ENCODE measurements at places on chromosomes 13 and 19. TPM values are rescaled to one million over a fixed set of nuclear protein-coding genes. Genes with fewer than 3 reads are reported as not detected.

DNA sequence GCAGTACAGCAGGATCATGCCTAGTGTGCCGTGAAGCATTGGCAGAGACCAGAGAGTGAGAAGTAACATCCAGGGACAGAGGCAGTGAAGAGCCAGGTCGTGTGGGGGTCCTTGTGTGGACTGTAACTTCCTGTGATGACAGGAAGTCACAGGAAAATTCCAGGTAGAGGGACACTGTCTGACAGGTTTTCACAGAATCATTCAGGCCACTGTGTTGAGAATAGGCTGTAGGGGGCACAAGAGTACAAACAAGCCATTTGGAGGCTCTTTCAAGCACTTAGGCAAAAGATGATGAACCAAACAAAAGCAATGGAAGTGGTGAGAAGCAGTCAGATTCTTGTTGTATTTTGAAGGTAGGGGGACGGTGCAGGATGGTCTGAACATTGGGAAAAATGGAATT lies 46.4 kb downstream of the N4BP2L1 start:
- H3K4me1 ChIP-seq: no peaks in the 10 kb centered on the region
- H3K36me3 ChIP-seq: peaks cover 17% of the 10 kb centered on the region
- H3K27me3 ChIP-seq: no peaks in the 10 kb centered on the region
- peak; percentile 46 for DNase-seq
- H3K27ac ChIP-seq: no peak overlapping the region
- no peak overlapping the region for H3K4me3 ChIP-seq

DNA sequence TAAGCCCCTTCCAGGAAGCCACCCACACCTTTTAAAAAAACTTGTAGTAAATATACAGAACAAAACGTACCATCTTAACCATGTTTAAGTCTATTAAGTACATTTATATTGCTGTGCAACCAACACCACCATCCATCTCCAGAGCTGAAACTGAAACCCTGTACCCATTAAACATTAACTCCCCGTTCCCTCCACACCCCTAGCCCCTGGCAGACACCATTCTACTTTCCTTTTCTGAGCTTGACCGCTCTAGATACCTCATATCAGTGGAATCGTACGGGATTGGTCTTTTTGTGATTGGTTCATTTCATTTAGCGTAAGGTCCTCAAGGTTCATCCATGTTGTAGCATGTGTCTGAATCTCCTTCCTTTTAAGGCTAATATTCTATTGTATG lies 13.0 kb upstream of the SPATA13 start:
- DNase-seq: no peak
- H3K27ac ChIP-seq: no peak overlapping the region

DNA sequence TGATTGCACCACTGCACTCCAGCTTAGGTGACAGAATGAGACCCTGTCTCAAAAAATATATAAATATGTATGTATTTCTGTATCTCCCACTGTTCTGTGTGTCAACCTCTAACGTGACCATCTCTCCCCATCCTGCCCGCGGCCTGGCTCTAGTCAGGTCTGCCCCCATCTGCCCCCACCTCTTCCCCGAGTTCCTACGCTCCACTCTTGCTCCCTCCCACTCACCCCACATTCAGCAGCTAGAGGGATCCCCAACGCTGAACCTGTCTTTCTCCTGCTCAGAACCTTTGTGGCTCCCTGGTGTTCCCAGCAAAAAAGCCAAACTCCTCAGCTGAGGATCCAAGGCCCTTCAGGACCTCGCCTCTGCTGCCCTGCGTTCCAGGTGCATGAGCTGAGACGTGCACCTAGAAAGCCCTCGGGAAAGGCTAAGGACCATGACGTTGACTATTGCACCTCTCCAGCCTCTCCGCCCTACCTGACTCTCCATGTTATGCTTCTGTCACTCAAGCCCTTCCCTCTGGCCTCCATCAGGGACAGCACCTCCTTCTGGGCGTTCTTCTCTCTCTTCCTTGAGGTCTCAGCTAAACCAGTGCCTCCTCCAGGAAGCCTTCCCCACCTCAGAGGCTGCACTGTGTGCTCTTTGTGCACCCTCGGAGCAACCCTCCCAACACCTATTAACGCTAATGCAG lies 18.1 kb downstream of the AKT2 start:
- H3K27me3 ChIP-seq: no peaks in the 10 kb centered on the region
- no peak for DNase-seq
- H3K4me1 ChIP-seq: peaks cover 12% of the 10 kb centered on the region
- H3K4me3 ChIP-seq: no peak overlapping the region
- peak overlapping the region; percentile 71 for H3K27ac ChIP-seq
- peaks cover 34% of the 10 kb centered on the region for H3K36me3 ChIP-seq

DNA sequence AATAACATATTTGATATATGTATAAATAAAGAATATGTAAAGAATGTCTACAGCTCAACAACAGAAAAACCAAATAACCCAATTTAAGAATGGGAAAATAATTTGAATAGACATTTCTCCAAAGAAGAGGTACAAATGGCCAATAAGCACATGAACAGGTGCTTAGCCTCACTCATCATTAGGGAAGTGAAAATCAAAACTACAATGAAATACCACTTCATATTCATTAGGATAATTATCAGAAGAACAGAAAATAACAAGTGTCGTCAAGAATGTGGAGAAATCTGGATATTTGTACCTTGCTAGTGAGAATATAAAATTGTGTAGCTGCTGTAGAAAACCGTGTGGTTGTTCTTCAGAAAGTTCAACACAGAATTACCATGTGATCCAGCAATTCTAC lies 8.4 kb upstream of the SUPT20H start:
- no peaks in the 10 kb centered on the region for H3K4me1 ChIP-seq
- no peak overlapping the region for H3K27ac ChIP-seq

DNA sequence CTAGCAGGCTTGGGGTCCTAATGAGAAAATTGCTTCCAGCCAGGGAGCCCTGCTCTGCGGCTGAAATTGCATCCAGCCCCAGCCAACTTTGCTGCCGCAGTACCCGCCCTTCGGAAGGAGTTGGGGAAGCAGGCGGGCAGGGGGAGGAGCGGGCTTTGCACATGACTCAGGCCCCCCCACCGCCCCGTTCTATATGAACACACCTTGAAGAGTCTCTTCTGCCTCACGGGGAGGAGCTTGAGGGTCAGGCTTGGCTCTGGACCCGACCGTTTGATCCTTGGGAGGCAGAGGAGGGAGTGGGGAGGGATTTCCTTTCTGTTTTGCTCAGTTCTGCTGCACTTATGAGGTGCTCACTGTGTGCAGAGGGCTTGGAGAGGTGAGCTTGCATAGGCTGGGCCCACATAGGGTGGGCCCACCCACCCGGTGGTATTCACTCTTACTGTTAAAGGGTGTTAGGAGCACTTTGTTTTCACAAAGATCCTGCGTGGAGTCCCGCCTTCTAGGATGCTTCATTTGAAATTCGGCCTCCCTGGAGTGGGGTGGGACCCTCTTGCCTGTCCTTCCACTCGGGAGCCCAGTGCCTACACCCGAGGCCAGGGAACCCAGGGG lies 46.5 kb downstream of the LYL1 start:
- H3K4me3 ChIP-seq: no peak overlapping the region
- no peak for DNase-seq
- no peak overlapping the region for H3K27ac ChIP-seq
- no peaks in the 10 kb centered on the region for H3K36me3 ChIP-seq

DNA sequence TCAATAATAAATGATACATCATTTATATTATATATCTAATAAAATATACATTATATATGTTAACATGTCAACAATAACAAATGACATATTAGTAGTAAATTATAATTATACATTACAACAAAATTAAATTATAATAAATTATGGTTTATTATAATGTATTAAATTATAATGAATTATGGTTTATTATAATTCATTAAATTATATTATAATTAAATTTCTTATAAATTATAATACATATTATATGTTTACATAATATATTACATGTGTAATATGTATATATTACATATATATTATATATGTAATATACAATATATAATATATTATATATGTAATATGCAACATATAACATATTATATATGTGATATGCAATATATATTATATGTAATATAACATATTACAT lies 20.5 kb downstream of the C3 start:
- H3K36me3 ChIP-seq: no peaks in the 10 kb centered on the region
- no peak for DNase-seq
- H3K27me3 ChIP-seq: peaks cover 2% of the 10 kb centered on the region
- H3K27ac ChIP-seq: no peak overlapping the region

DNA sequence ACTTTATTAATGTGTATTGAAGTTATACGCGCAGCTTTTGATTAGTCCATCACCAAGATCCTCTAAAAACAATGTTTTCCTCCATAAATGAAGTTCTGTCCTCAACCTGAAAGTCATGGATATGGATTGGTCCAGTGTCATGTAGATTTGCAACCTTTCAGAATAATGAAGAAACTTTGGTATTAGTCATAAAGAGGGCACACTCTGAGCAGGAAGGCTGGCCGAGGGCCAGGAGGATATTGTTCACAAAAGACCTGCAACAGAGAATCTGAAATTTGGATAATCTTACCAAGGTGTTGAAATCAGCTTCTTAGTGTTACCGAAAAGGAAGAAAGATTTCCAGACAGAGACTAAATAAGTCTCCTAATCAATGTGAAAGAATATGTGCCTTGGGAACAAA lies 20.7 kb downstream of the CLDN10 start:
- no peaks in the 10 kb centered on the region for H3K27me3 ChIP-seq
- H3K4me3 ChIP-seq: no peak overlapping the region
- H3K36me3 ChIP-seq: no peaks in the 10 kb centered on the region
- DNase-seq: no peak

DNA sequence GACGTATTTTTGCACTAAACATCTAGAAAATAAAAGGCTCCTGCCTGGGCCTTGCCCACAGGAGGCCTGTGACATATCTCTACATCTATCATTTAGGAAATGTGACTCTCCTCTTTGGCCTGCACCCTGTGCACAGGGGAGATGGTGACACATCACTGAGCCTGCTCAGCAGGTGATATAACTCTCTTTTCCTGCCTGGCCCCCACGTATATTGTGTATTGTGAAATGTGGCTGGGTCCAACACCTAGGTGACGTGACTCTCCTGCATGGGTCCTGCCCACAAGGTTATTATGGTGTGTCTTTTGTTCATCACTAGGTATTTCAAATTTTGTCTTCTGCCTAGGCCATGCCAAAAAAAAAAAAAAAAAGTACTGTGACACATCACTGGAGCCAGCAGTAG lies 61.4 kb upstream of the ZNF724 start:
- H3K4me3 ChIP-seq: no peak overlapping the region
- no peaks in the 10 kb centered on the region for H3K27me3 ChIP-seq
- no peak overlapping the region for H3K27ac ChIP-seq
- H3K36me3 ChIP-seq: no peaks in the 10 kb centered on the region

- H3K27me3 ChIP-seq: no peaks in the 10 kb centered on the region
- H3K4me1 ChIP-seq: no peaks in the 10 kb centered on the region
- DNase-seq: no peak
- H3K27ac ChIP-seq: no peak overlapping the region
- H3K4me3 ChIP-seq: no peak overlapping the region
- no peaks in the 10 kb centered on the region for H3K36me3 ChIP-seq
These were observed 420.6 kb downstream of the DCT start for GRCh38 chr13:94058821-94059360.

DNA sequence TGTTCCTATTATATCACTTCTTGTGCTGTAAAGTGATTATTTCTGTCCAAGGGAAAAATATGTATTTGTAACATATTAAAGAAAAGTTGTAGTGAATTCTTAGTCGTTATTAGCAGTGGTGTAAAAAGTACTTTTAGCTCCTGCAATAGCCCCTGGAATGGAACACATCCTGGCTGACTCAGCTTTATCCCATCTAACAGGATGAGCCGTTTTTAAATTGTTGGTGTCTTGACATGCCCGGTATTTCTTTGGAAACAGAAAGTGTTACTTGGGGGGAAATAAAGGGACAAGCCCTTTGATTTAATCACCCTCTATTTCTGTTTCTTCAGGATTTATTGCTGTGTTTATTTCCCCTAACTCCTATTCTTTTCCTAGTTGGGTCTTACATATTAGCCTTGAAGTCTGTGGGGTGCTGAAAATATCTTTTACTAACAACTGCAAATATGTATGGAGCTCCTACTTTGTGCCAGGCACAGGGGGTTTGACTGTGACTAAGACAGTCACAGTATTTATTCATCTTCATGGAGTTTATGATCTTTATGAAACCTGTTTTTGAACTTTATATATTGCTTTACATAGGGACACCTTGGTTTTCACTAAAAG lies 17.9 kb downstream of the COG3 start:
- no peaks in the 10 kb centered on the region for H3K27me3 ChIP-seq
- H3K4me3 ChIP-seq: no peak overlapping the region
- H3K27ac ChIP-seq: no peak overlapping the region
- H3K4me1 ChIP-seq: no peaks in the 10 kb centered on the region
- no peak for DNase-seq

DNA sequence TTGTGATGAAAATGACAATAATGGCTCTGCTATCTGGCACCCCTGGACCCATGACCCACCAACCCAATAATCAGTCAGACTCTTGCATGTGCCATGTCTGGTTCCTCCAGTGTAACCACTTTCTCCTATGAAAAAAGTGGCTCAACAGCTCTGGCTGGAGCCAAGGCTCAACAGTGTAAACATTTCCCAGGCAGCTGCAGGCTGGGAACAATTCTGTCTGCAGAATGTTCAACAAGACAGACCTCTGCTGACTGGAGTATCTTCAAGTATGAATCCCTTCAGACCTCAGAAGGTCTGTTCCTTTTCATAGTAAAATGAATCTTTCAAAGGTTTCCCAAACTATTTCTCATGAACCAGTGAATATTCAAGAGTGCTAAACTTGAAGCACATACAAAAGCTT lies 410.1 kb upstream of the HTR2A start:
- H3K36me3 ChIP-seq: no peaks in the 10 kb centered on the region
- no peaks in the 10 kb centered on the region for H3K27me3 ChIP-seq
- H3K4me1 ChIP-seq: no peaks in the 10 kb centered on the region
- no peak for DNase-seq
- H3K4me3 ChIP-seq: no peak overlapping the region

GRCh38 chr19:610801-611480 lies 21.3 kb downstream of the HCN2 start:
- H3K36me3 ChIP-seq: peaks cover 12% of the 10 kb centered on the region
- DNase-seq: peak; percentile 80
- peak overlapping the region; percentile 84 for H3K4me3 ChIP-seq
- H3K4me1 ChIP-seq: peaks cover 23% of the 10 kb centered on the region

- H3K4me1 ChIP-seq: peaks cover 64% of the 10 kb centered on the region
- peaks cover 56% of the 10 kb centered on the region for H3K36me3 ChIP-seq
- peak overlapping the region; percentile 16 for H3K27ac ChIP-seq
- H3K27me3 ChIP-seq: no peaks in the 10 kb centered on the region
- no peak for DNase-seq
These were observed 39.4 kb downstream of the VAV1 start for GRCh38 chr19:6811906-6812305.

DNA sequence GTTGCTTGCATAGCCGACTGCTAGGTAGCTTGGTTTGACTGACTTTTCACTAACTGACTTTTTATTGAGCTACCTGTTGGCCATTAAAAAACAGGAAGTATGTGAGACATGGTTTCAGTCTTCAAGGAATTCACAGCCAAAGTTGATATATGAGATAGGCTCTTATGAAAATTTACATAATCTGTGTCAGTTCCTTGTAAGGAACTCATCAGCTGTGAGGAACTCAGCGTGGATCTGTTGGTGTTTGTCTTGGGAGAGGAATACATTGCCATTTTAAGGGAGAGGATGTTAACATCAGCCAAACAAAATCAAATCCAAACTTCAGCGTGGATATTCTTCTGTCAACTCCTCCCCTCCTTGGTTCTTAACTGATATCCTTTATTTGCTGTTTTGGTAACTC lies 2.0 kb downstream of the RNF113B start:
- no peak for DNase-seq
- H3K36me3 ChIP-seq: no peaks in the 10 kb centered on the region
- H3K27me3 ChIP-seq: no peaks in the 10 kb centered on the region

C1QTNF9 gene
- total RNA-seq: not detected

PSG1 gene
- not detected for total RNA-seq

EVI5L gene
- total RNA-seq: 9.3 TPM

KLF1 gene
- total RNA-seq: not detected

DIRAS1 gene
- not detected for total RNA-seq

MAMSTR gene
- total RNA-seq: 0.79 TPM

OXGR1 gene
- total RNA-seq: not detected

IL27RA gene
- 39.7 TPM for total RNA-seq

AMER2 gene
- total RNA-seq: not detected

MBD3L2 gene
- not detected for total RNA-seq

SWSAP1 gene
- total RNA-seq: 3.1 TPM

Measured in activated CD8-positive, alpha-beta T cell treated with anti-CD3 and anti-CD28 coated beads, Interleukin-2, amount 10 ng/mL, durations not matched to agents 7 days and 5 days (primary cell).